Left ventricle myocardium inferior (tissue), 1 donor: ENCODE measurements at places on chromosomes 12 and 14.

- peak; percentile 31 for DNase-seq
Measured at GRCh38 chr12:129911428-129912049, 7.7 kb upstream of the TMEM132D start.

DNA sequence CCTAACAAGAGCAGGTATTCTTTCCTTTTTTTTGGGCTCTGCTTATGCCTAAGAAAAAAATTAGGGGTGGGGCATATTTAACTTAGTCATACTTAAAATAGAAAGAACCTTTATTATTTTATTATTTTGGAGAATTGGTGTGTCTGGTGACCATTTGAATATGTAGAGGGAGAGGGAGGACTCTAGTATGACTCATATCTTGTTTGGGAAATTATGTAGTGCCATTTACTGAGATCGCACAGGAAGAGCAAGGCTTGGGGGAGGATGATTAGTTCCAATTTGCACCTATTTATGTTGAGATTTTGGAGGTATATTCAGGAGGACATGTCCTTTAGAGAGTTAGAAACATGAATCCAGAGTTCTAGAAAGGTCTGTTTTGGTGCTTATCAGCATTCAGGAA, 9.9 kb downstream of the ZNF410 start:
- no peak for DNase-seq

GRCh38 chr12:40216516-40217288, 8.1 kb upstream of the LRRK2 start:
- no peak for DNase-seq

GRCh38 chr14:32426028-32426427, 96.9 kb downstream of the AKAP6 start:
- no peak for DNase-seq

GRCh38 chr12:55829967-55830600, 697 bp upstream of the DNAJC14 start:
- peak; percentile 57 for DNase-seq

DNA sequence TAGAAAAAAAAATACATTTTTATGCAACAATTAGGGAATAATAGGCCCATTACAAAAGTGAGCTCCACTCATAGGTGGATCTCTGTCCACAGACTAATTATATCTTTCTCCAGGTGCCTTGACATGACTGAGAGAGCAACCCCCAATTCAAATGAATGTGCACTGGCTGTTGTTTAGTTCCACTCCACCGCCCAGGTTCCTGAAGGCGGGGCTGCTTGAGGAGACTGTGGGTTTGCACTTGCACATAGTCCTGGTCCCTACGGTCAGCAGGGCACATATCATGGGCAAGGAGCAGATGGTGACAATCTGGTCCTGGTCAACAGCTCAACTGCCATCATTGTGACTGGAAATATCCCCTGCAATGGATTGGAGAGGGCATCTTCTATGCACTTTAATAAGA, 195.6 kb upstream of the PWP1 start:
- no peak for DNase-seq

DNA sequence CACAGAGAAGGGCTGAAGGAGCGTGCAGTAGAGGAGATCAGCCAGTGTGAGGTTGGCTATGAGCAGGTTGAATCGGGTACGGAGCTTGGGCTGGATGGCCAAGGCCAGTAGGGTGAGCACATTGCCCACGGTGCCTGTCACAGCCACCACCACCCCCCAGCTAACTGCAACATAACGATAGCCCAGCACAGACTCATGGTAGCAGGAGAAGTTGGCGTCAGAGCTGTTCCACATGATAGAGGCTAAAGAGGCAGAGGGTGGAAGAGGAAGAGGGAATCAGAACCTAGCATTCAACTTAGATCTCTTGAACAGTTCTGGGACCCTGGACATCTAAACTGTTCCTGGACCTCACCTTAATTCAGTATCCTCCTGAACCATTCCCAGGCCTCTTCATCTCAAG, 668 bp downstream of the GPR84 start:
- DNase-seq, result no peak

DNA sequence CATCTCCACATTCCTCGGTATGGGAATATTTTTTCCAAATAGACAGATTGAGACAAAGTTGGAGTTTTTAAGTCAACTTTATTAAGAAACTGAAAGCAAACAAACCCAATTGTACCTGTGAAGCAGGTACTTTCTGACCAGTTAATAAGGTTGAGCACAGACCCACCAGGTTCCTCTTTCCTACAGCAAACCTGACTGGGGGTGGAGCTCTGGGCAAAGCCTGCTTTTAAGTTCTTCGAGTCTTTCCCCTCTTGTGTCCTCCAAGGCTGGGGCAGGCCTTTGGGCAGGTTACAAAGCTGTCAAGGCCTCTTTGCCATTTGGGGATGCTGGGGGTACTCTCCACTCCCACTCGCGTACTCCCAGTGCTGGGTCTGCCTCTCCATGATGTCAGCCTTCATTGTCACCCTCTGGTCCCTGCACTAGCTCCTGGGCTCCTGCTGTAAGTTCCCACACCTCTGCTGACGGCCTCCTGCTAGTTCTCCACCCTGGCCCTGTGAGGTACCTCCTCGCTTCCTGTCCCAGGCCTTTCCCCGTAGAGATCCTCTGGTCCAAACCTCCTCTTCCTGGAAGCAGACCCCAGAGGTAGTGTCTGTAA, 3.2 kb downstream of the KCNH3 start:
- no peak for DNase-seq

DNA sequence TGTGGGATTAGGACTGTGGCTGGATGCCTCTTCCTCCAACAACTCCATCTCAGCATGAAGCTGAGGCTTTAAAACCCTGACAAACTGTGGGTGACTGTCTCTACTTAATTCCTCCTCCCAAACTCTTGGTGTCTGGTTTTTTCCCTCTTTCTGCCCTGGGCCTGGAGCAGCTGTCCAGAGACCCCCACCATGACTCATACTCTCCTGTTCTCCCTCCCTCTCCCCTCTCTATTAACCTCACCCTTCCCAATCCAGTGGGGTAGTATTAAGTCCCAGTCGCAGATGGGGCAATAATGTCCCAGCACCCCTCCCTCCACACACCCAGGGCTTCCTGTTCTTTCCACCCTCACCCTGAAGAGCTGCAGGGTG, 2.0 kb upstream of the DNAJC14 start:
- DNase-seq, result no peak

DNA sequence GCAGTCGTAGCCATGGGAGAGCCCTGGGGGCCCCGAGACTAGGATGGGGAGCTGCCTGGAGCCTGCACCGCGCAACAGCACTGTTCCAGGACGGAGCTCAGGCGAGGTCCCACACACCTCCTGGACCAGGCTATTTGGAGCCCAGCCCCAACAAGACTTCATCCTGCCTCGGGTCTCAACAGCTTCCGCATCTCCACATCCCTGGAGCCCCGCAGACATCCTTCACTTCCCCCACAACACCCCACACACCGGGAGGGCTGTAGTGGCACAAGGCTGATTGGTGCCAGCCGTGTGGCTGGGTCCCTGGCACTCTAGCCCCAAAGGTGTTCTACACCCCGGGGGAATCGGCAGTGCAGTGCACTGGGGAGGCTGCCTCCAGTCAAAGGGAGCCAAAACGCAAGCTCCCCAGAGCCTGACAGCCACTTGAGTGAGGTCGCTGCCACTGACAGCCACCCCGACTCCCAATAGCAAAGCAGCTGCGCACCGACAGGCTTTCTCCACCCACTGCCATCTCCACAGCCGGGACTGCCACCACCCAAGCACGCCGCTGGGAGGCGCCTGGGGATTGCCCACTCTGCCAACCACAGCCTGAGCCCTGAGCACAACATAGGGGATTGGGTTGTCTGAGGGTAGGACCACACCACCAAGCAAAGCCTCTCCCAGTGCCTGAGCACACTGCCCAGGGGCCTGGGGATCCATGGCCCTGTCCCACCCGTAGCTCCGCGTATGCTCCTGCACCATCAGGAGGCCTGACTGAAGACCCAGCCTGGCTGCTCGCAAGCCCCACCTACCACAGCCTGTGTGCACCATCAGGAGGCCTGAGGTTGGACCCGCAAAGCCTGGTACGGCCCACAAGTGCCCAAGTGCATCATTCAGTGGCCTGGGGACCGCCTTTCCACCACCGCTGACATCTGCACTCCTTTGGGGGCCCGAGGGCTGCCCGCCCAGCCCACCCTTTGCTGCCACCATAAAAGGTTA, 13.2 kb upstream of the KLRF1 start:
- peak; percentile 76 for DNase-seq
